Endodermal cell (in vitro differentiated cells): ENCODE measurements at places on chromosomes 1 and 21.
A peak's percentile ranks its signal among the peaks of the same experiment; 100 is the strongest.

DNA sequence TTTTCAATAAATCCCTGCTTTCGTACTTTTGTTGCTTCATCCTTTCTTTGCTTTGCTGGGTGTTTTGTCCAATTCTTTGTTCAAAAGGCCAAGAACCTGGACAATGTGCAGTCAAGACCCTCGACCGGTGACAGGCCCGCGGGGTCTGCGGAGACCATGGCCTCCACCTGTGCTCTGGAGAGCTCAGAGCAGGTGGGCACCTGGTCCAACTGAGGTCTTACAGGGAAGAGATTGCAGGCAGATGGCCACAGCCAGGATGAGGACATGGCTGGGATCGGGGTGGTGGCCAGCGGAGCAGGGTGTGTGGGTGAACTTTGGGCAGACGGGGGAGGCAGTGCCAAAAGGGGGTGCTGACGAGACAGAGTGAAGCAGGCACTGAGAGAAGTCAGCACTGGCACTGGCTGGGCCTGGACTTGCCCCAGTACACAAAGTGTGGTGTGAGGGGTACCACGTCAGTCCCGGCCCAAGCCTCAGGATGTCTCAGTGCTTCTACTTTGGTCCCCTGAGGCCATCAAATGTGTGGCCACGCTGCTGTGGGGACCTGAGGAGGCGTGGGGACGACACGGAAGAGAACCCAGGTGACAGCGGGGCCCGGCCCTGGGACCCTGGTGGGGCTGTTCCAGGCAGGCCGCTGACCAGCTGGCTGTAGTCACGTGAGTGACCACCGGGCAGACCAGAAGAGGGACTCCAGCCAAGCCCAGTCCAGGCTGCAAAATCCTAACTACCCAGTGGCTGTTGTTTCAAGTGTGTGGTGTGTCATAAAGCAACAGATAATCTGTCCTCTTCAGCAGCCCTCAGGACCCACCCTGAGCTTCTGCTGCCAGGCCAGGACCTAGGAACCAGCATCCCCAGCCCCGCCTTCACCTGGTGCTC is 10.4 kb upstream of the CCDC27 start:
- H3K27ac ChIP-seq: no peak overlapping the region
- peak; percentile 34 for DNase-seq
- no peaks in the 10 kb centered on the region for H3K27me3 ChIP-seq
- H3K4me1 ChIP-seq: peaks cover 10% of the 10 kb centered on the region

DNA sequence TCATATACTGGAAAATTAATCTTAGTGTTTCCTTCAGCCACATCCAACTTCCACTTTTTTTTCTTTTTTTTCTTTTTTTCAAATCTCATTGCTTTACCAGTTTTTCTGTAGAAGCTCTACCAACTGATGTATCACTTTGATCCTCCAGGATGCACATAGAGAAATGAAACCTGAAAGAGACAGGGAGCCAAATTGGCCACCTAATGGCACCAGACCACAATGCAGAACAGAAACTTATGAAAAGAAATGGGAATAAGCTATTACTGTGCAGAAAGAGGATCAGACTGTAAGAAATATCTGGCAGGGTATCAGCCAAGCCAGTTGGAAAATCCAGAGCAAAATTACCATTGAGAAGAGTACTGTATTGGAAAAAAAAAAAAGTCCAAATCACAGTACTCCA is 1514.2 kb downstream of the MRPL39 start:
- H3K36me3 ChIP-seq: no peaks in the 10 kb centered on the region
- no peak for DNase-seq
- no peaks in the 10 kb centered on the region for H3K4me1 ChIP-seq
- H3K27ac ChIP-seq: no peak overlapping the region

GRCh38 chr1:91386109-91386508 is 18.5 kb downstream of the HFM1 start:
- H3K4me3 ChIP-seq: no peak overlapping the region
- no peak for DNase-seq
- no peaks in the 10 kb centered on the region for H3K36me3 ChIP-seq
- H3K27me3 ChIP-seq: no peaks in the 10 kb centered on the region
- no peaks in the 10 kb centered on the region for H3K4me1 ChIP-seq

DNA sequence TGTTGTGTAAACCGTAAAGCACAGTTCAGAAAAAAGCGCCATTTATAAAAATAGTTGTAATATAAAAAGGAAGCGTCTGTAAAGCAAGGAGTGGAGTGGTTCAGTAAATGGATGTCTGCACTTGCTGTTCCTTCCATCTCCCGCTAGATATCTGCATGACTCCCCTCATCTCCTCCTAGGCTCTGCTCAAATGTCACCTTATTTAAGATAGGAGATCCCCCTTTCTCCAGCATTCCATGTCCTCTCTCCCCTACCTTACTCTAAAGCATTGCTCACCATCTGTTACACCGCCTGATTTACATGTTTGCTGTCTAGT is 745 bp downstream of the MUL1 start:
- H3K27ac ChIP-seq: no peak overlapping the region
- peak overlapping the region; percentile 96 for H3K4me3 ChIP-seq
- H3K27me3 ChIP-seq: peaks cover 38% of the 10 kb centered on the region
- peaks cover 19% of the 10 kb centered on the region for H3K36me3 ChIP-seq
- no peaks in the 10 kb centered on the region for H3K4me1 ChIP-seq
- DNase-seq: no peak

- peak within 1 kb of the TSS; percentile 26 for H3K27ac ChIP-seq
- peaks cover 14% of the 10 kb centered on the region for H3K36me3 ChIP-seq
- H3K4me3 ChIP-seq: peak within 1 kb of the TSS; percentile 74
- no peaks in the 10 kb centered on the region for H3K27me3 ChIP-seq
- DNase-seq: peak; percentile 93
Observed at GRCh38 chr1:156060937-156061636, at the start of gene RAB25. Gene RAB25 (plus strand): TSS chr1:156061160. CDS start chr1:156061401, 241 bp downstream.

GRCh38 chr1:34354367-34354766 is 177.7 kb downstream of the C1orf94 start:
- H3K36me3 ChIP-seq: no peaks in the 10 kb centered on the region
- H3K27ac ChIP-seq: no peak overlapping the region
- peak; percentile 46 for DNase-seq
- peaks cover 3% of the 10 kb centered on the region for H3K4me1 ChIP-seq
- no peak overlapping the region for H3K4me3 ChIP-seq

- H3K4me3 ChIP-seq: no peak overlapping the region
- no peaks in the 10 kb centered on the region for H3K4me1 ChIP-seq
- H3K27ac ChIP-seq: no peak overlapping the region
- no peak for DNase-seq
- H3K36me3 ChIP-seq: no peaks in the 10 kb centered on the region
Observed at GRCh38 chr21:25360593-25360992, 246.7 kb downstream of the MRPL39 start.

- no peaks in the 10 kb centered on the region for H3K4me1 ChIP-seq
- no peaks in the 10 kb centered on the region for H3K27me3 ChIP-seq
- H3K4me3 ChIP-seq: no peak overlapping the region
- no peak overlapping the region for H3K27ac ChIP-seq
Observed at GRCh38 chr1:201221201-201221846, 30.7 kb downstream of the IGFN1 start.

GRCh38 chr1:47434051-47434842 is 3.6 kb upstream of the FOXD2 start:
- H3K27ac ChIP-seq: no peak overlapping the region
- peaks cover 71% of the 10 kb centered on the region for H3K27me3 ChIP-seq
- peak overlapping the region; percentile 69 for H3K4me3 ChIP-seq
- DNase-seq: peak; percentile 72
- H3K4me1 ChIP-seq: peaks cover 8% of the 10 kb centered on the region

- H3K4me1 ChIP-seq: peaks cover 4% of the 10 kb centered on the region
- peak; percentile 37 for DNase-seq
- no peak overlapping the region for H3K4me3 ChIP-seq
Observed at GRCh38 chr21:35023396-35024070, 25.6 kb downstream of the RUNX1 start.

GRCh38 chr1:245043611-245043940 is 111.2 kb upstream of the KIF26B start:
- no peaks in the 10 kb centered on the region for H3K36me3 ChIP-seq
- H3K4me1 ChIP-seq: peaks cover 16% of the 10 kb centered on the region

DNA sequence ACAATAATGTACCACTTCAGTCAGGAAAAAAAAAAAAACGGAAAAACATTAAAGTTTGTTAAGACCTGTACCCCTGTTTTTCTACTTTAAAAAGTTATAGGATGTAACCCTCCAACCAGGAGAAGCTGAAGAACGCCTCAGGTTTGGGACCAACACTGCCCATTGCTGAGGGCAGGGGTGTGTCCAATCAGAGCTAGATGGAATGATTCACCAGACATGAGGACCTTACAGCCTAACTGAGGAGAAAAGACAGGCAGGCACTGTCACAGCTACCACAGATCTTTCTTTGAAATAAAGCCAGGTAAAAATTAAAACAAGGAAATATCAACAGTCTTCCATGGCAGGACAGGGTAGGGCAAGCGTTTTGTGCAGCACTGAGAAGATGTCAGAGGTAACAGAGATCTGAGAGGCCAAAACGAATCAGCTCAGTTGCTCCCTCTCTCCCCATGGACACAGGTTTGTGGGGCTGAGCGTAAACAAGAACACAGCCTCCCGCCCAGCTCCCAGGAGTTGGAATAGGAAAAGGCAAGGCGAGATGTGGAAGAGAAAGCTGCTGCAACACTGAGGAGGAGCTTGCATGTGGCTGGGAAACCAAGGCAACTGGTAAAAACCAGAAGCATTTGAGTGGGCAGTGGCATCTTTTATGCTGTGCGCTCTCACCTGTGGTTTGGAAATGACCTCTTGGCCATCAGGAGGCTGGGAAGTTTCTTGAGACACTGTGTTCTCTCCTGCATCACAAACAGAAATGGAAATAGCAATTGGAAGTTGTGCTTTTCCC is 34.0 kb downstream of the SEC16B start:
- no peak for DNase-seq
- no peaks in the 10 kb centered on the region for H3K27me3 ChIP-seq
- no peak overlapping the region for H3K27ac ChIP-seq
- no peak overlapping the region for H3K4me3 ChIP-seq

- H3K36me3 ChIP-seq: no peaks in the 10 kb centered on the region
- DNase-seq: no peak
- H3K27me3 ChIP-seq: no peaks in the 10 kb centered on the region
- H3K4me1 ChIP-seq: peaks cover 4% of the 10 kb centered on the region
Observed at GRCh38 chr1:168729405-168729802, 398 bp upstream of the DPT start.

GRCh38 chr1:111959436-111959835 is 30.0 kb downstream of the KCND3 start:
- no peaks in the 10 kb centered on the region for H3K36me3 ChIP-seq
- H3K4me1 ChIP-seq: no peaks in the 10 kb centered on the region
- H3K27ac ChIP-seq: no peak overlapping the region
- H3K4me3 ChIP-seq: no peak overlapping the region
- no peak for DNase-seq

DNA sequence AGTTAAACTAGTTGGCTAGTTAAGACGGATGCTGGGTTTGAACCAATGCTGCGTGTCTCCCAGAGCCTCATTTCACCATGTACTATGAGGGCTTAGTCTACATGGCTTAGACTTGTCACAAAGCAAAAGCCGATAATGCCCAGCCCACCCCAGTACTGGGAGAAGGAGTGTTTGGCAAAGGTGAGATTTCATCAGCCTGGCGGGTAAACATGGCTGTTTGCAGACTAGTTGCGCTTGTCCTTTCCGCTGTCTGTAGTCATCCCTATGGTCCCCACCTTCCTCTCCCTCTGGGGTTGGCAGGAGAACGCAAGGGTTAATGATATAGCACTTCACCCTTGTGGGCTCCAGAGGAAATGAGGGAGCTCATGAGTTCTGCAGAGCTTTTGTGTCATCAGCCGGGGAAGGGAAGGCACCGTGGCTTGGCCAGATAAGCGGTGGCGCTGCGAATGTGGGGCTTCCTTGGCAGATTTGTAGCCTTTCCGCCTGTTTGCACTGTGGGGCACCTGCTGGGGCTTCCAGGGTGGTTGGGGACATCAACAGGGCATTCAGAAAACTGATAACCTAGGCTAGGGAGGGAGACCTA is 29.2 kb downstream of the SOX13 start:
- DNase-seq: no peak
- H3K4me1 ChIP-seq: peaks cover 23% of the 10 kb centered on the region
- H3K4me3 ChIP-seq: no peak overlapping the region
- H3K36me3 ChIP-seq: no peaks in the 10 kb centered on the region

DNA sequence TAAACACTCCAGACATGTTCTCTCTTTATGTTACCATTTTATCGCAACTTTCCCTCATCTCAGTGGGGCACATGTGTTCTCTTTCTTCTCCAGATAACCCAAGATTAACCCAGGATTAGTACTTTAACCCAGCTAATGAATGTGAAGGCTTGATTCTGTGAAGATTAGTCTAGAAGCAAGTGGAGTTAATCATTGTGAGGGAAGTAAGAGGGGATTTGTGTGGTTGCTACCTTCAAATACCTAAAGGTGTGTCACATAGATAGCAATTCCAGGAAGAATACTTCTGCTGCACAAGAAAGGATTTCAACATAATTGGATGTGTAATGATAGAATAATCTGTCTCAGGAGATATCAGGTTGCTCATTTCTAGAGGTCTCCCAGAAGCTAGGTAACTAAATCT is 327.1 kb downstream of the PBX1 start:
- no peak overlapping the region for H3K4me3 ChIP-seq
- no peak overlapping the region for H3K27ac ChIP-seq
- peaks cover 96% of the 10 kb centered on the region for H3K27me3 ChIP-seq
- H3K36me3 ChIP-seq: no peaks in the 10 kb centered on the region
- no peak for DNase-seq

- H3K4me3 ChIP-seq: no peak overlapping the region
- H3K36me3 ChIP-seq: no peaks in the 10 kb centered on the region
- H3K4me1 ChIP-seq: no peaks in the 10 kb centered on the region
- H3K27me3 ChIP-seq: peaks cover 15% of the 10 kb centered on the region
- H3K27ac ChIP-seq: no peak overlapping the region
Observed at GRCh38 chr1:155110826-155111225, 16.9 kb upstream of the EFNA1 start.

DNA sequence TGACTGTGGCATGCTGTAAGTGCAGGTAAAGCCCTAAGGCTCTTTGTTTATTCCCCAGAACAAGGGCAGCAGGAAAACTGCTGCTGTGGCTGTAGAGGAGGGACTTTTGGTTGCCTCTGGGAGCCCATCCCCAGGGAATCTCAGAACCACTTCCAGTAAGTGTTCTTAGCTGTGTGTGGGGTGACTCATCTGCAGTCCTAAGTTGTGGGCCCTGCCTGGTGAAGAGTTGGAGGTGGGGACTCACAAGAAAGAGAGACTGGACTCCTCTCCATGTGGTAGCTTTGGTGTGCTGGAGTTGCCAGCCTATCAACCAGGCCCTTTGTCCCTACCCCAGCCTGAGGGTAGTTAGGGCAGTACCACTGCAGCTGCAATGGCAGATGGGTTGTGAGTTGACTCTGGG is 24.0 kb upstream of the DENND1B start:
- H3K4me1 ChIP-seq: no peaks in the 10 kb centered on the region
- H3K27ac ChIP-seq: no peak overlapping the region
- peak; percentile 62 for DNase-seq
- no peaks in the 10 kb centered on the region for H3K36me3 ChIP-seq
- H3K27me3 ChIP-seq: no peaks in the 10 kb centered on the region
- no peak overlapping the region for H3K4me3 ChIP-seq
